Bronchial epithelial cell (primary cell): ENCODE measurements at places on chromosomes 13 and 19. TPM values are rescaled to one million over a fixed set of nuclear protein-coding genes. Genes with fewer than 3 reads are reported as not detected.

PEX11G gene
- total RNA-seq, result 2.1 and 3.8 TPM in 2 replicates

EHD2 gene
- total RNA-seq, result 53.4 and 67.5 TPM in 2 replicates

LMTK3 gene
- total RNA-seq, result 1.3 and 1.8 TPM in 2 replicates

ZNF850 gene
- total RNA-seq, result 0.38 and 1.6 TPM in 2 replicates

ZNF878 gene
- 0.13 TPM in 1 of 2 replicates, not detected in the other for total RNA-seq

APOC4 gene
- total RNA-seq, result not detected in 2 replicates

KLK15 gene
- not detected in 2 replicates for total RNA-seq

C1QTNF9B gene
- total RNA-seq, result not detected in 2 replicates

CD22 gene
- total RNA-seq, result 0.53 TPM in 1 of 2 replicates, not detected in the other

KANK2 gene
- total RNA-seq, result 10.2 and 10.8 TPM in 2 replicates

CEACAM7 gene
- 0.79 and 7.3 TPM in 2 replicates for total RNA-seq

ZSCAN4 gene
- total RNA-seq, result 0.13 TPM in 1 of 2 replicates, not detected in the other

SYNE4 gene
- 3.4 and 3.6 TPM in 2 replicates for total RNA-seq

LRCH1 gene
- 3.4 and 4.7 TPM in 2 replicates for total RNA-seq

GPR183 gene
- 0.13 TPM in 1 of 2 replicates, not detected in the other for total RNA-seq

S1PR5 gene
- total RNA-seq, result 6.6 and 7.8 TPM in 2 replicates

SHC2 gene
- under 0.01 and 0.51 TPM in 2 replicates for total RNA-seq

VAV1 gene
- total RNA-seq, result 0.51 and 0.53 TPM in 2 replicates

TYROBP gene
- total RNA-seq, result not detected in 2 replicates

TUBA3C gene
- total RNA-seq, result not detected in 2 replicates

MAST1 gene
- 0.26 and 0.38 TPM in 2 replicates for total RNA-seq

NLRP4 gene
- not detected in 2 replicates for total RNA-seq

IZUMO4 gene
- total RNA-seq, result 3.7 and 5.9 TPM in 2 replicates

TTC9B gene
- total RNA-seq, result not detected in 2 replicates

PET100 gene
- total RNA-seq, result 10.3 and 14.5 TPM in 2 replicates

TEX26 gene
- not detected in 2 replicates for total RNA-seq

LGALS14 gene
- total RNA-seq, result not detected in 2 replicates

SCN1B gene
- 0.13 and 0.26 TPM in 2 replicates for total RNA-seq

POSTN gene
- 1.5 and 2.1 TPM in 2 replicates for total RNA-seq

MLLT1 gene
- total RNA-seq, result 2.6 and 2.9 TPM in 2 replicates

SWSAP1 gene
- total RNA-seq, result 0.53 and 0.90 TPM in 2 replicates

AZU1 gene
- total RNA-seq, result not detected in 2 replicates

CEACAM21 gene
- not detected in 2 replicates for total RNA-seq

APLP1 gene
- total RNA-seq, result 0.26 and 0.51 TPM in 2 replicates

CEACAM4 gene
- not detected in 2 replicates for total RNA-seq

ATP4A gene
- not detected in 2 replicates for total RNA-seq

DPF1 gene
- total RNA-seq, result 0.13 TPM in 1 of 2 replicates, not detected in the other

ZNF560 gene
- total RNA-seq, result under 0.01 and 0.38 TPM in 2 replicates

LHB gene
- 0.38 TPM in 1 of 2 replicates, not detected in the other for total RNA-seq

FGF9 gene
- under 0.01 and 0.79 TPM in 2 replicates for total RNA-seq

CCL25 gene
- total RNA-seq, result not detected in 2 replicates

LRP3 gene
- total RNA-seq, result 9.0 and 10.2 TPM in 2 replicates

CCDC124 gene
- total RNA-seq, result 37.9 and 62.2 TPM in 2 replicates

KLHL1 gene
- total RNA-seq, result not detected in 2 replicates

CASP14 gene
- not detected in 2 replicates for total RNA-seq

ZNF296 gene
- under 0.01 and 0.51 TPM in 2 replicates for total RNA-seq

ZNF667 gene
- total RNA-seq, result 1.2 and 2.6 TPM in 2 replicates

SH2D3A gene
- total RNA-seq, result 69.6 and 88.5 TPM in 2 replicates

SLC6A16 gene
- under 0.01 TPM in 1 of 2 replicates, not detected in the other for total RNA-seq

CC2D1A gene
- total RNA-seq, result 6.8 and 11.3 TPM in 2 replicates

ERVK3-1 gene
- total RNA-seq, result 50.7 and 59.2 TPM in 2 replicates
